ENCODE measurements at places on chromosomes 6 and 20. TPM values are rescaled to one million over a fixed set of nuclear protein-coding genes. Genes with fewer than 3 reads are reported as not detected.

Gene PTK7
- total RNA-seq, result 0.82 TPM

Gene EMILIN3
- not detected for total RNA-seq

Gene SLC17A1
- not detected for total RNA-seq

Gene TAAR9
- total RNA-seq, result not detected

Gene MEI4
- total RNA-seq, result not detected

Gene OOEP
- 0.22 TPM for total RNA-seq

Gene FAM217A
- total RNA-seq, result not detected

Gene FLOT1
- 49.1 TPM for total RNA-seq

Gene BHLHE23
- total RNA-seq, result not detected

Gene RHAG
- total RNA-seq, result not detected

Gene CYP24A1
- total RNA-seq, result not detected

Gene ZBTB46
- total RNA-seq, result 0.46 TPM

Gene TSHZ2
- 1.5 TPM for total RNA-seq

Gene LAMA2
- total RNA-seq, result 0.07 TPM

Gene TRIM39
- 21.6 TPM for total RNA-seq

Gene SLC22A1
- total RNA-seq, result 2.8 TPM

Gene CLVS2
- not detected for total RNA-seq

Gene THBS2
- not detected for total RNA-seq

Gene ADGRG6
- total RNA-seq, result not detected

Gene TTBK1
- 0.02 TPM for total RNA-seq

Gene ACSS1
- total RNA-seq, result 34.4 TPM

Gene CDH22
- 0.09 TPM for total RNA-seq

Gene EPB41L1
- total RNA-seq, result 0.64 TPM

Gene TENT5A
- total RNA-seq, result 9.4 TPM

Gene CDSN
- not detected for total RNA-seq

Gene LY6G6D
- not detected for total RNA-seq

Data from activated B cell treated with CpG ODN at 0.5 μM for 24 hours (primary cell).